GM12865 (cell line): ENCODE measurements at places on chromosomes 3 and 15.

- DNase-seq, result no peak
Measured at GRCh38 chr15:80142646-80143045, 10.2 kb upstream of the FAH start.

GRCh38 chr3:71423151-71423906 is 160.2 kb downstream of the FOXP1 start:
- no peak for DNase-seq

DNA sequence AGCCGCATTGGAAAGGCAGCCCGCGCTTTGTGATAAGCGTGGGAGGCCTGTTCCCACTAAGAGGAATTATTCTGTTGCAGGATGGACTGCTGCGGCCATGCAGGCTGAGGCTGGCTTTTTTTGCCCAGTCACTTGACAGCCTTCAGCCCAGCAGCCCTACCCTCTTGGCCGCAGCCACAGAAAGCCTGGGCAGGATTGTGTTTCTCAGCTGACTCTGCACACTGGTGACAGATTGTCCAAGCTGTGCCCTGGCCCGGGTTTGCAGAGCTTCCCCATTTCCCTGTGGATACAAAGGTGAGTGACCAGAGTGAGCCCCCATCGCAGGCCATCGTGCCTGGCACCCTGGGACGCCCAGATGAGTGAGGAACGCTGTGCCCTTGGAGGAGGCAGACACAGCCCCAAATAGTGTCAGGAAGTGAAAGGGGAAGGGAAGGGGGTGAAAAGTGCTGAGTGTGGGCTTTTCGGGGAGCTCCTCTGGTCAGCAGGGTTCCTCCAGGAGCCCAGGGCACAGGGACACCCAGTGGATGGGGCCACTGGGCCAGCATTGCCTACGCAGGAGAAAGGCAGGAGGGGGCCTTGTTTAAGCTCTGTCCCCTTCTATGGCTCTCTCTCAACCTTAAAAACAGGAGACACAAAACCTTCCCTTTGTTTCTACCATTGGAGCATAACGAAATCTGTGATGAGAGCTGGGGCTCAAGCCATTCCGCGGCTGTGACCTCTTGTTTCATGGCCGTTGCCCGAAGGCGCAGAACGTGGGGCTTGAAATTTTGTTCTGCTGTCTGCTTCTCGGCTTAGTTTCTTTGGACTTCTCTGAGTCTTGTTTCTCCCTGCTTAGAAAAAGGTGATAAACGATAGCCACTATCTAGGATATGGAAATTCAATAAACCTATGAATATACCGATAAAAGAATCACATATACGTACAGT is 91.5 kb upstream of the MEF2A start:
- no peak for DNase-seq

DNA sequence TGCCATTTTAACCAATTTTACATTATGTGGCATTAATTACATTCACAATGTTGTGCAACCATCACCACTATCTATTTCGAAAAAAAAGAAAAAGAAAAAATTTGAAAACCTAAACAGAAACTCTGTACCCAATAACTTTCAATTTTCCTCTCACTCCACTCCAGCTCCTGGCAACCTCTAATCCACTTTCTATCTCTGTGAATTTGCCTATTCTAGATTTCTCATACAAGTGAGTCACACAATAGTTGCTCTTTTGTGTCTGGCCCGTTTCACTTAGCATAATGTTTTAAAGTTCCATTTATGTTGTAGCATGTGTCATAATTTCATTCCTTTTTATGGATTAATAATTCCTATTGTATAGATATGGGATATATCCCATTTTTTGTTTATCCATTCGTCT is 53.3 kb upstream of the TBC1D5 start:
- no peak for DNase-seq

DNA sequence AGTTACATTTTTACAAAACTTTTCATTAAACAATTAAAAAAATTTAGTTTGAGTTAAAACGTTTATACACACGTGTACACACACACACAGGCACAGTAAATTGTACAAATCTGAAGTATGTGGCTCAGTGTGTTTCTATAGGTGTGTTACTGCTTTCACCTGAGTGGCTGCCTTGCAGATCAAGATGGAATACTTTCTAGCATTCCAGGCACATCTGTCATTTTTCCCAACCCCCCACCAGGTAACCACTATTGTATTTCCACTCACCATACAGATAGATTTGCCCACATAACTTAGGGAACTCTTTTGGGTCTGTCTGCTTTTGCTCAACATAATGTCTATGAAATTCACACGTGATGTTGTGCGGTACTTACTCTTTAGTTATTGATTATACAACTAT is 141.1 kb downstream of the PTPRG start:
- no peak for DNase-seq

GRCh38 chr15:80277147-80277546 is 25.1 kb upstream of the CTXND1 start:
- DNase-seq, result no peak

DNA sequence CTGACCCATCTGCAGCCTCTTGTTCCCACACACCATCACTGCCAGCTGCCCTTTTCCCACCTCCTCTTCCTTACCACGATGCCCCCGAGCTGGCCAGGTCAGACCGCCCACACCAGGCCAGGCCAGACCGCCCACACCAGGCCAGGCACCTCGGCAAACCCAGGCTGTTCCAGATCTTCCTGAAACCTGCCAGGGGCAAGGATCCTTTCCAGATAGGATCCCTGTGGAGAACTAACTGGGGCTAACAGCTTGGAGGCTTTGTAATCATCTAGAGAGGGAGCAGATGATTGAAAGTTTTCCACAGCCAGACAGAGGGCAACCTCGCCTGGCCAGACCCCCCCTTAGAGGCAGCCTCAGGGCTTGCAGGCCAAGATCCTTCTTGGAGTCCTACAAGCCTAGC is 287.3 kb upstream of the TLE3 start:
- DNase-seq, result no peak

GRCh38 chr3:66372681-66373350 is 128.0 kb downstream of the LRIG1 start:
- no peak for DNase-seq

DNA sequence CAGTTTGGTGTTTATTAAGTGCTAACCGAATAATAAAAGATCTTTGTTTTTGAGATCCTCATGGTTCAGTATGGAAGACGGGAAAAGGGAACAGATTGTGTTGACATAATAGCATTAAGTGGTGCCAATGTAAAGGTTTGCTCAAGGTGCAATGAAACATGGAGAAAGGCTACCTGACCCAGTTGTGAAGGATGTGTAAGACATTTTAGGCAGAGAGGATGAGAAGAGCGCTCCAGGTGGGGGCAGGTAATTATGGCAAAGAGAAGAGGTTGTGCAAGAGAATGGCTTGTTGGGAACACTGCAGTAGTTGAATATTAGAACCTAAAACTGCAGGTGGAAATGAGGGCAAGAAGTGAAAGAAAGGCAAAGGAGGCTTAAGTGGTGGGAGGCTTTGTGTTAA is 140.8 kb downstream of the DIPK2A start:
- DNase-seq, result no peak

- DNase-seq, result no peak
Measured at GRCh38 chr15:20665653-20666052, 124.1 kb upstream of the GOLGA6L6 start.

- no peak for DNase-seq
Measured at GRCh38 chr3:174430986-174431385, 428.1 kb upstream of the NAALADL2 start.

DNA sequence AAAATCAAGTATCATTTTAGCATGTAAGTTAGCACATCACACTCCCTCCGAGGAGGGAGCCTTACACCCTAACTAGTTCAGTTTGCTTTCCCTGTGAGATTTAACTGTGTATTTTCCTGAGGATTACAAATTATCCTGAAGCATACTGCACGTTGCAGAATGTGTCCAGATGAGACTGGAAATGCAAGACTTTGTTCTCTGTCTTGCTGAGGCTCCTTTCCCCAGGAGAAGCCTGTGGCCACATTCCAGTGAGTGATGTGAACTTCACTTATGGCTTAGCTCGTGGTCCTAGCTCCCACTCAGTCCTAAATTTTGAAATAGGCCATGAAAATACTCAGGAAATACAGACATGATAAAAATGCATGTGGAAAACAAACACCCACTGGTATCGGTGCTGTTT is 23.7 kb downstream of the PDZRN3 start:
- DNase-seq, result no peak

DNA sequence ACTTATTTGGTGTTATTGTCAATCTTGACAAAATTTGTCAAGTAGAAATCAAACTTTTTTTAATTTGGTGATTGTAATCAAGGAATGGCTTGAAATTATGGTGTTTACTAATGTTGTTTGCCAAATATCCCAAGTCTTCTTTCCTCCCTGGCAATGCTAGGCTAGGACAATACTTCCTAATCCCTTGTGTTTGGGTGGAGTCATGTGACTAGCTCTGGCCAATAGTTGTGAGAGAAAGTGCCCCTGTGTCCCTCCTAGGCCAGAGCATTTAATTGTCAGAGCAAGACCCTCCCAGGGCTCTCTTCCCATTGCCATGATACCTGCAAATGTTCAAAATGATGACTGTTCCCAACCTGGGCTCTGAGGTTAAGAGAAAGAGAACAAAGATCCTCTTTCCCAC is 132.7 kb downstream of the ANXA2 start:
- DNase-seq, result no peak

- DNase-seq, result no peak
Measured at GRCh38 chr15:71180986-71181853, 65.9 kb downstream of the THSD4 start.

GRCh38 chr3:159964166-159964973 is 24.3 kb upstream of the IL12A start:
- DNase-seq, result peak; percentile 77

GRCh38 chr15:80586161-80586560 is 108.9 kb upstream of the ABHD17C start:
- DNase-seq, result no peak

DNA sequence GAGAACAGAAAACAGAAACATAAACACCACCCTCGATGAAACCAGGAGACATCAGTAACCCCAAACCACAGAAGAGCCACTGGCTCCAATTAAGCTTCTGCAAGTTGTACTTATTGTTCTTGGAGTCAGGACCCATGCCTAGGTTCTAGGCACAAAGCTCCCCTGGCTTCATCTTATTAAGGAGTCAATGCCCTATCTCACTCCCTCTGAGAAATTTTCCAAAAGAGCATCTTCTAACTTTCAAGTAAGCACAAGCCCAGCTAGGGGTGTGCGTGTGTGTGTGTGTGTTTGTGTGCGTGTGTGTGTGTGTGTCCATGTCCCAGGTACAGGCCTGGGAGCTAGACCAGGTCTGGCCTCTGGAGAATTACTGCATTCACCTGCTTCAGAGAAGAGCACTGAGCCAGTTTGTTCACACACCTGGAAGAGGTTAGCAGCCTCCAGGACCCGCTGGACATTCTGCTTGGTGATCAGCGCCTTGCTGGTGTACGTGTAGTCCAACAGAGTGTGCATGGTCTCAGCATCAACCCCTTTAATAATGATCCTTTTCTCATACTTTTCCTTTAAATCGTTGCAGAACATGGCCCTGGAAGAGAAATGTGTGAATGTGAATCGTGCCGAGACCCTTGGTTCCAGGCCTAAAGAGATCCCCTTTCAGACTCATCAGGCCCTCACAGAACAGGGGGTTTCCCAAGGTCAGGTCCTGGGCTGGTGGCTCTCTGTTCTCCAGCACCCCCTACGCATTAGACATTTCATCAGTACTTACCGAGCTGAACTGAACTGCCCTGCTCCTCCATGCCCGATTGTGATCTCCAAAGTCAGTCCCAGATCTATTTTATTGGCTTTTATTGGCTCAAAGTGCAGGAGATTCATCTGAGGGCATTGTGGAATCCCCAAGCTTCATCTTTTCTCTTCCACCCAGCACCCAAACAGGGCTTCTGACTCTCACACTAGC is 27.8 kb downstream of the KLHL6 start:
- DNase-seq, result peak; percentile 85

GRCh38 chr15:74786551-74787165 is 4.8 kb downstream of the CSK start:
- peak; percentile 74 for DNase-seq

GRCh38 chr3:60746043-60746638 is 505.1 kb downstream of the FHIT start:
- no peak for DNase-seq

GRCh38 chr15:51739061-51739712 is 1.7 kb upstream of the LYSMD2 start:
- no peak for DNase-seq

- no peak for DNase-seq
Measured at GRCh38 chr3:107356706-107357105, 20.5 kb upstream of the CCDC54 start.

DNA sequence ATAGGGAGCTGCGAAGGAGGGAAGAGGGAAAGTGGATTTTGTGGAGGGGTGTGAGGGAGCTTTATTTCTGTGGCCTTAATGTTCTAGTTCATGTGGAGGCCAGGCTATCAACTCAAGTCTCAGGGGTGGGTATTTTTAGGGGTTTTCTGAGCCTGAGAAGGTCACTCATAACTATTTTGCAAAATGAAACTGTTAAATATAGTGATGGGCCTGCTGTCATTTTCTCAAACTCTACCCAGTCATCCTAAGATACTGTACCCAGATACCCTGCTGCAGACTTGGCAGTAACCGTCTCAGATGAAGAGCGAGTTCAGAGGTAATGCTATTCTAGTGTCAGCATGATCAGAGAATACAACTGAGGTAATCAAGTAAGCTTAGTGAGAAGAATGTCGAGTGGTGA is 545.0 kb upstream of the TBL1XR1 start:
- DNase-seq, result peak; percentile 73

DNA sequence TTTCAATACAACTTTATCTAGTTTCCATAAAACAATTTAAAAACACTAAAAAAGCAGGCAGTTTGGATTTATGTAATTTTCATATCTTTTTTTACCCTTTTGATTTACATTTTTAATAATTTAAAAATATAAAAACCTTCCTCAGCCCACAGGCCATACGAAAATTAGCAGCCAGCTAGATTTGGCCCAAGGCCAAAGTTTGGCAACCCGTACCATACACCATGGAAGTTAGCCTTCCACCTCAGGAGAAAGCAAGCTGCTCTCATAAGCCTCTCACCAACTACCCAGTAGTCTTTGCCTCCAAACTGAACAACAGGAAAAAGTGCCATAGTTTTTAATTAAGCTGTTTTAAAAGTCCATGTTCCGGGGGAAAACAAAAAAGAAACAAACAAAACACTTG is 107.3 kb upstream of the TRIM42 start:
- DNase-seq, result no peak

DNA sequence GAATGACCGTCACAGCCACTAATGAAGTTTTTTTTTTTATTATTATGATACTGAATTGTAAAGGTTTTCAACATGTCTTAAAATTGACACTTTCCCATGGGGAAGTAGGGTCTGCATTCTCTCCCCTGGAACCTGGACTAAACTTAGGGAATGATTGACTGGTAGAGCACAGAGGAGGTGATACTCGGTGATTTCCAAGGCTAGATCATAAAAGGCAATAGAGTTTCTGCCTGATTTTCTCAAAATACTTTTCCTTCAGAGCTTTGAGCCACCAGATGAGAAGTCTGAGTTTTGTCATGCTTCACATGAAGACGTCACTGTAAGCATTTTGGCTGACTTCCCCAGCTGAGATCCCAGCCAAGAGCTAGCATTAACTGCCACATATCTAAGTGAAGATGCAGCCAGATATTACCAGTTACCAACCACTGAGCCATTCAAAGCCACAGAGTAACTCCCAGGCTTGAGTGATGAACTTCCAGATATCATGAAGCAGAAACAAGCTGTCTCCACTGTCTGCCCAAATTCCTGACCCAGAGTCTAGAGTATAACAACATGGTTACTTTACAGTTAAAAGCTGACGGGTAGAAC is 105.8 kb downstream of the LSAMP start:
- no peak for DNase-seq

GRCh38 chr3:64264501-64265109 is 39.3 kb upstream of the PRICKLE2 start:
- no peak for DNase-seq

- no peak for DNase-seq
Measured at GRCh38 chr3:139772539-139773500, 95.0 kb upstream of the NMNAT3 start.

- peak; percentile 35 for DNase-seq
Measured at GRCh38 chr15:29208352-29208751, 61.3 kb downstream of the NSMCE3 start.
